ENCODE measurements at places on chromosomes 1 and 21.

DNA sequence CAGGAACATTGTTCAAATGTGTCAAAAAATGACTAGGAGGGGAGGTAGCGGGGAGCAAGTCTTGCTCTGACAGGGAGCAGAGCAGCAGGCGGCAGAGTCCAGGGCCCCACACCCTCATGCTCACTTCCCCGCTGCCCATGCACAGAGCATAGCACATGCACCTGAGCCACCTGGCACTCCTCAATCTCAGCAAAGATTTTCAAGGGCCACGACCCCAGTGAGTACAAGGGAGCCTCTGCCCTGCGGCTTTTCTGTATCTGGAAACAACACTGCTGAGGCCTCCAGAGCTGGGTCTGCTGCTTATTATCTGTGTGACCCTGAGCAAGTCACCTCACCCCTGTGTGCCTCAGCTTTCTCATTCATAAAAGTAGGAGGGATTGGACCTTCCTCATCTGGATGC lies 1.1 kb upstream of the GJB3 start:
- DNase-seq = no peak

DNA sequence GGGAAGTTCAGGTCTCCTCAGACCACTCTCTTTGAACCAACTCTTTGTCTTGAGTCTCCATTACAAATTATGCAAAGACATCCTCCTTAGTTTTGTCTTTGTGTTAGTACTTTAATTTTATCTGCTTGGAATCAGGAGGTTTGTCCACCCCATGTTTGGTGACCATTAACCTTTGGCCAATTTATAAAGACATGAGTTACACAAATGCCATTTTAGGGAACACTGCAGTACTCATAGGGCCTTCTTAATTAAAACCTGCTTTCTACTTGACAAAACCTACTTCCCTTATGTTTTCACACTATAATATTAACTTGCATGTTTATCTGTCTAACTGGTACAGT lies 7.9 kb upstream of the CDC73 start:
- DNase-seq = no peak

DNA sequence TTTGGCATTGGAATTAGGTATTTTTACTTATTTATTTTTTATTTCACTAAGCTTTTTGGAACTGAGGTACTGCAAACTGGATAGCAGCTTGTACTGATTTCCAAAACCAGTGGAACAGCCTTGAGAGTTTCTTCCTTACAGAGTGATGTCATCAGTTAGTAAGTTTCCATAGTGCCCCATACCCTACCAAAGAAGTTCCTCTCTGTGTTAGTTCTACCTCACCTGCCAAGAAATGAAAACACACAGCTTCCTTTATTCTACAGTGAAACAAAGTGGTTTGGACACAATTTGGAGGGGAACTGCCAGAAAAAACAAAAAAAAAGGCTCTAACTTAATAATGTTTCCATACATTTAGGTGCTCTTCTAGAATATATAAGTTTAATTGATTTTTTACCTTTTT lies 430.9 kb upstream of the ADGRL2 start:
- DNase-seq = no peak

DNA sequence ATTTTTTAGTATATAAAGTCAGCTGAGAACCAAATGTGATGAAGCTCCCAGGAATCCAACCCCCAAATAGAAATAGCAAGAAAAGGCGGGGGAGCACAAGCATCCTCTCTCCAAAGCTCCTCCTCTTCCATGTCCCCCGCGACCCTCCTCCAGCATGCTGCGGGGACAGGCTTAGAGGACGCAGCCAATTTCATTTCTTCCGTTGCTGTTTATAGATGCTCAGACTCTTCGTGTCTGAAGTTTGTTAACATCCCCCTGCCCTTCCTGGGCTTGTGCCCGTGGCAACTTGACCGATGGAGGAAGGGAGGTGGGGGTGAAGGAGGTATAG lies 754 bp upstream of the NPPA start:
- no peak for DNase-seq

- DNase-seq = no peak
These were observed 104.3 kb downstream of the HHIPL2 start for GRCh38 chr1:222443566-222443965.

GRCh38 chr21:46120301-46121285 lies 22.7 kb downstream of the COL6A2 start:
- no peak for DNase-seq

- no peak for DNase-seq
These were observed 199.0 kb downstream of the OLFM3 start for GRCh38 chr1:101797722-101798121.
